ENCODE measurements at places on chromosomes 7 and 10. TPM values are rescaled to one million over a fixed set of nuclear protein-coding genes. Genes with fewer than 3 reads are reported as not detected.
A peak's percentile ranks its signal among the peaks of the same experiment; 100 is the strongest.

DNA sequence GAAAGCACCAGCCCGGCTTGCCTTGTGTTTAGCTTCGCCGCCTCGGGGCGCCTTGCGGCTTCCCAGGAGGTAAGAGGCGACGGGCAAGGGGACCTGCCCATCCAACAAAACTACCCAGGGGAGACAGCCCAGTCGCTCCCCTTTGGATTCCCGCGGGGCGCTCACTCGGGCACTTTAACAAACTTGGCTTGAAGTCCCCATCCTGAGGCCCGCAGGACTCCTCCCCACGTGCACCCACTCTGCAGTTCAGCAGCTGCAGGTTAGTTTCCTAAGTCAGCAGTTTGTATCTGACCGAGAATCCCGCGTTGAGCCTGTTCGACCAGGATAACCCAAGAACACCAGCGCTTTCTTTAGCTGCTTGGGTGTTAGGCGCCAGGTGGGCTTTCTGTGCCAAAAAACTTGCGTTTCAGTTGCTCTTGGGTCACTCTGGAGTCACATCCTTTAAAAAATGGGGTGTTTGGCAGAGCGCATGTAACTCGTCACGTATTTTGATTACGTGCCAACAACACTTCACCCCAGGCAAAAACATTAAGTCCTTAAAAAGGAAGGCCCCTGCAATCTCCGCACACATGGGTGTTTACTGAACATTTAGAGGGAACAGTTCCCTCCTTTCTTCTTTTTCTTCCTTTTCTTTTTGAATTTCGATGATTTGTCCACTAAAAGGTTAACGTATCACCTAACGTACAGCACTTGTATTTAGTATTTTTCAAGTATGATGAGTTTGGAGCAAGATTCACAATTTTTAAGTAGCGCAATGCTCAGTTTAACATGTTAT is 876 bp downstream of the DNAH11 start:
- no peak for DNase-seq

GRCh38 chr10:100327007-100327717 is 2.9 kb downstream of the PKD2L1 start:
- DNase-seq, result no peak

DNA sequence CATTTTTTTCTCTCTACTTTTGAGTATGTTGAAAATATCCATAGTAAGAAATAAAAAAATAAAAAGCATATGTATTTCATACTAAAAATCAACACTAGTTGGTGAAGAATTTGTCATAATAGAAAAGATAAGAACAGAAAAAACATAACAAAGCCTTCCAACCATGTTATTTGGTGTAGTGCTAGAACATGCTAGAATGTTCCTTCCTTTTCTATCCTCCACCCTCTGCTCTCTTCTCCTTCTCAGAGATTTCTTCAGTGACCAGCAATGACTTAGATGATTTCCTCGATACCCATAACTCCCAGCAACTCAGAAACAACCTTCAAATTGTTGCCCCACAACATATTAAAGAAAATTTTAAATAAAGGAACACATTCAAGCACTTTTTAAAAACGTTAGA is 2.6 kb downstream of the ZC3HAV1 start:
- no peak for DNase-seq

DNA sequence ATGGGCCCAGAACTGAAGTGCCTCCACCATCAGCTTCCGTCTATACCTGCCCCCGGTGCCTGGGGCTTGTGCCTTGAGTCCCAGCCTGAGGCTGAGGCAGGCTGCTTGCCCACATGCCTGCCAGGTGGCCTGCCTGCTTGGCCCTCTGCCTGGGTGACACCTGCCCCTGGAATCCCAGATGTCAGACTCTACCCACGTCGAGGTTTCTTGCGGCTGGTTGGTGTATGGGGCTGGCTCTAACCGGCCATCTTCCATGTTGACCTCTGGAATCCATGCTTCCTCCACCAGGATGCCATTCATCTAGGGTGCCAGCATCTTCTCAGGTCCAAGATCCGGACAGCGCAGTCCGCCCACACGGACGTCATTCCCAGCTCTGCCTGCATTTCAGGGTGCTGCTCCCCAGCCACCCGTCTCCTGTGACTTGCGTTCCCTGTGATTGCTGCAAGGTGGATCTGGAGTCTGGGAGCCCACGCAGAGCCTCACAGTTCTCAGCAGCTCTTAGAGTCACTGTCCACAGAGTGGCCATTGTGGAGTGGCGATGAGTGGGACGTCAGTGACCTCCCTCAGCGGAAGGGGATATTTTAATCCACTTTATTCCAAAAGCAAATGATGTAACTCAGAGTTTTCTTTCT is 298.1 kb downstream of the TCERG1L start:
- DNase-seq, result no peak

- DNase-seq, result peak; percentile 17
Observed at GRCh38 chr7:134513169-134513752, 14.1 kb upstream of the AKR1B10 start.

GRCh38 chr10:98748298-98748697 is 301.6 kb upstream of the HPS1 start:
- DNase-seq, result peak; percentile 8

Gene ZNF488
- total RNA-seq, result 1.9 TPM

Gene HABP2
- 0.17 TPM for total RNA-seq

Gene HK1
- total RNA-seq, result 134 TPM

Gene TMEM270
- total RNA-seq, result 4.9 TPM

All from prostate gland (tissue), 2 donors.